ENCODE measurements at places on chromosomes 7 and 10. TPM values are rescaled to one million over a fixed set of nuclear protein-coding genes. Genes with fewer than 3 reads are reported as not detected.

The EBLN1 gene
- polyA plus RNA-seq: not detected

The LEP gene
- polyA plus RNA-seq: 0.03 TPM

DNA sequence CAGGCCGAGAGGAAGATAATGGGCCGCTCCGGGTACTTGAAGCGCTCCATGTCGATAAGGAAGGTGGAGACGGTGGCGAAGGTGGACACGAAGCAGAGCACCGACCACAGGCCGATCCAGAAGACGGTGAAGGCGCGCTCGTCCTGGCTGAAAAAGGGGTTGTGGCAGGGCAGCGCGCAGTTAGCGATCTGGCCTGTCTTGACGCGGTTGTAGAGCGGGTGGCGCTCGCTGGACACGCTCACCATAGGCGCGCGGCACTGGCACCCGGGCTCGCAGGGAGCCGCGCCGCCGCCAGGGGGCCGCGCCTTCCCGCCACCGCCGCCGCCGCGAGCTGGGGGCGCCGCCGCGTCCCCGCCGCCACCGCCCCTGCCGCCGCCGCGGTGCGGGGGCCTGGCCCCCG lies 1.6 kb downstream of the FZD8 start:
- DNase-seq: peak; percentile 66

- DNase-seq: no peak
These were observed 50.0 kb upstream of the WIPI2 start for GRCh38 chr7:5139998-5140397.

- no peak for DNase-seq
These were observed 45.9 kb downstream of the PTF1A start for GRCh38 chr10:23238015-23238414.

GRCh38 chr7:127888825-127889224 lies 142.4 kb downstream of the LRRC4 start:
- no peak for DNase-seq

The OPN1SW gene
- polyA plus RNA-seq: not detected

DNA sequence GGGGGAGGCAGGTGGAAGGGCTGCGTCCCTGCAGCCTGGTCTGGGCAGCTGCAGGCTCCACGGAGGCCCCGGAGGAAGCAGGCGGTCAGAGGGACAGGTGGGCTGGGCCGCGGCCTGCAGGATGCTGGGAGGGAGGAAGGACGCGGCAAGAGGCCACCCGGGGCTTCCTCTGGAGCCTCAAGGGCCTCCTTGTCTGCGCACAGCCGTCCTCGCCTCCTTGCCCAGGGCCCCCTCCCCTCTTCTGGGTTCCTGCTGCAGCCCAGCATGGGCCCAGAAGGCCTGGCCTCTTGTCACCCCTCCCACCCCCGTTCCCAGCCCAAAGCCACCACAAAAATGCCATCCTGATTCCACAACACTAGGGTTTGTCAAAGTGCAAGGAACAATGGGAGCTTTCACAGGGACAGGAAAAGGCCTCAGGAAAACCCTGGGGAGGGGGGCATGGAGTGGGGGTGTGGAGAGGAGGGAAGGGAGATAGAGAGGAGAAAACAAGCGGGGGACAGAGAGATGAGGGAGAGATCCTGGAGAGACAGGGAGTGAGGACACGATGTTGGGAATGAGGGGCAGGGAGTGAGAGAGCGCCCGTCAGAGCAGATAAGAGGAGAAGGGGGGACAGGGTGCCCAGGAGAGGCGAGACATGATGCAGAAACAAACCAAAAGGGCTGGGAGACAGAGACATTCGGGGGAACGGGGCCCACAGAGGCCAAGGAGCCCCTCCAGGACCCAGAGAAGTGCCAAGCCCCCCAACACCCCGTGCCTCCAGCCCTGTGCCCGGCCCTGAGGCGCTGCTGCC lies 41.8 kb downstream of the ZCCHC24 start:
- DNase-seq: peak; percentile 10

DNA sequence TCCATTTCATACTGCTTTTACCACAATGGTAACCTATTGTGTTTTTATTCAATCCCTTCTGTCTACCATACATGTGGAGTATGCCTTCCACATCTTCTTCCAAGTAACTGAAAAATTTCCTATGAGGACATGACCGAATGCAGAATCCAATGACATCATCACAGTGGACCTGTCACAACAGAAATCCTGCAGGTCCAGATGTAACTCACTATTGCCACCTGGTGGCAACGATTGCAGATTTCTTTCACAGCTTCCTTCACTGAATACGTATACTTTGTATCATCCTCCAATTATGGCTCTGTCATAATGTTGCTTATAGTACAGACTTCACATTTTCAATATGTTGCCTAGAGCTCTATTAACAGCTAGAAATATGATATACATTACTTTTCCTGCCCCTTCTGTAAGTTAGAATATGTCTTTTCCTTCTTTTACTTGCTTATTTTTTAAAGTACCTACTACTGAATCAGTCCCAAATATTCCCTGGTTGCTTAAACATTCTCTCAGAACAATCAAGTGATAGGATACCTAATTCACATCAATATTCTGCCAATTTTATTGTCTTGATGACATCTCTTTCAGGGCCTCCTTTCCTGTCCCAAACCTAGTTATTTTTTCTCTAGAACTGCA lies 45.4 kb downstream of the SLC13A1 start:
- DNase-seq: peak; percentile 73

DNA sequence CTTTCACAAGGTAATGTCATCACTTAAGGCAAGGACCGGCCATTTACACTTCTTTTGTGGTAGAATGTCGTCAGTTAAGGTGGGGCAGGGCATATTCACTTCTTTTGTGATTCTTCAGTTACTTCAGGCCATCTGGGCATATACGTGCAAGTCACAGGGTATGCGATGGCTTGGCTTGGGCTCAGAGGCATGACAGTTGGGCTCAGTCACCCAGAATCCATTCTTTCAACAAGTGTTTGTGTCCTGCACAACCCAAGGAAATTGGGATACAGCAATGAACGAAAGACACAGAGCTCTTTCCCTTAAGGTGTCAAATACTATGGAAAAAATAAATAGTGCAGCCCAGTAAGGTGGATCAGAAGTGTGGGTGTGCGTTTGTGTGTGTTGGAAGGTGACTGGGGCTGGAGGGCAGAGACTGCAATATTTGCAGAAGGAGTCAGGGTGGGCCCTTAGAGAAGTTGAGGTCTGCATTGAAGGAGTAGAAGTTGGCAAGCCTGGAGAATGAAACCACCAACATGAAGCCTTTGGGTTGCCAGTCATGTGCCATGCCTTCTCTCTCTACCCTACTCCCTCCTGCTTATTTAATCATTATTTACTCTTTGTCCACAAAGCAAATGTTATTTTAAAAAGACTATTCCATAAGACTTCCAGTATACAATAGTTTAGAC lies 222.8 kb upstream of the PRKCQ start:
- no peak for DNase-seq

- DNase-seq: no peak
These were observed 507 bp downstream of the SAR1A start for GRCh38 chr10:70169649-70170364.

- DNase-seq: no peak
These were observed 51.2 kb upstream of the TMEM248 start for GRCh38 chr7:66869660-66870450.

DNA sequence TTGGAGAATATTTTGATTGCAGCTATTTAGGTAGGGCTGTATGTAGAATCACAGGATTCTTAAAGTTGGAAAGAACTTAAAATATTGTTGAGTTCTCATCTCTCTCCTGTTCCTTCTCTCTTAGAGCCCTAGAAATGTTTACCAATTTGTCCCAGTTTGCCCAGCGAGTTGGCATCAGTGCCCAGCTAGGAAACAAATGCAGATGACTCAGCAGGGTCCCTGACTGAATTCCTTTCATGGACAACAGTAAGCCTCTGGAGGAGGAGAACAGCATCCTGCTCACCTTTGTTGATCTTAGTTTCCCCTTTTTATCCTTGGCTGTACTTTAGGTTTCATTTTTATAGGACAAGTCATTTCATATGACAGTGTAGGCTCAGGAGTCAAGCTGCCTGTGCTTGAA lies 89.3 kb downstream of the SEC23IP start:
- no peak for DNase-seq

The ADARB2 gene
- polyA plus RNA-seq: not detected

The USP6NL gene
- polyA plus RNA-seq: 7.2 TPM

- DNase-seq: no peak
These were observed 62.4 kb downstream of the COA1 start for GRCh38 chr7:43666938-43667337.

The MRPS16 gene
- 122 TPM for polyA plus RNA-seq

The TMEM178B gene
- polyA plus RNA-seq: 0.01 TPM

- DNase-seq: no peak
These were observed 25.4 kb downstream of the TLL2 start for GRCh38 chr10:96488161-96488935.

DNA sequence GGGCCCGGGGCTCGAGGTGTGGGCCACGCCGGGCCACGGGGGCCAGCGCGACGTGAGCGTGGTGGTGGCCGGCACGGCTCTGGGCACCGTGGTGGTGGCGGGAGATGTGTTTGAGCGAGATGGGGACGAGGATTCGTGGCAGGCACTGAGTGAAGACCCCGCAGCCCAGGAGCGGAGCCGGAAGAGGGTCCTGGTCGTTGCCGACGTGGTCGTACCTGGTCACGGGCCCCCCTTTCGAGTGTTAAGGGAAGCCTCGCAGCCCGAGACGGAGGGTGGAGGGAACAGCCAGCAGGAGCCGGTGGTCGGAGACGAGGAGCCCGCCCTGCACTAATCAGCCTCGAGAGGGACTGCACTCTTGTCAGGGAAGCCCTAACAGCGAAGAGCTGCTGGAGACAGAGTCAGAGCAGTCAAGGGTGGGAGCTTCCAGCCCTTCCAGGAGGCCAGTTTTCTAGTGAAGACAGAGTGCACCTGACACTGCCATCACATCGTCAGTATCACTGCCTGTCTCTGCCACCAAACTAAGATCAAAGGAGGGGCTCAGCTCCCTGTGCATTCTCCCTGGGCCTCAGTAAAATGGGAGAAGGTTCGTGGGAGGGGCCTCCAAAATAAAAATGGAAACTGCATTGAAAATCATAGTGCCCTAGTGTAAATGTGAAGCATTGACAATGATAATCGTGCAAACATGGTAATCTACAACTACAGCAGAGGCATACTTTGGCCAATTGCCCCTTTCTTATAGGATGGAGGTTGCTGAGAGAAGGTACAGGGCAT lies 1.3 kb downstream of the MBLAC1 start:
- DNase-seq: no peak

DNA sequence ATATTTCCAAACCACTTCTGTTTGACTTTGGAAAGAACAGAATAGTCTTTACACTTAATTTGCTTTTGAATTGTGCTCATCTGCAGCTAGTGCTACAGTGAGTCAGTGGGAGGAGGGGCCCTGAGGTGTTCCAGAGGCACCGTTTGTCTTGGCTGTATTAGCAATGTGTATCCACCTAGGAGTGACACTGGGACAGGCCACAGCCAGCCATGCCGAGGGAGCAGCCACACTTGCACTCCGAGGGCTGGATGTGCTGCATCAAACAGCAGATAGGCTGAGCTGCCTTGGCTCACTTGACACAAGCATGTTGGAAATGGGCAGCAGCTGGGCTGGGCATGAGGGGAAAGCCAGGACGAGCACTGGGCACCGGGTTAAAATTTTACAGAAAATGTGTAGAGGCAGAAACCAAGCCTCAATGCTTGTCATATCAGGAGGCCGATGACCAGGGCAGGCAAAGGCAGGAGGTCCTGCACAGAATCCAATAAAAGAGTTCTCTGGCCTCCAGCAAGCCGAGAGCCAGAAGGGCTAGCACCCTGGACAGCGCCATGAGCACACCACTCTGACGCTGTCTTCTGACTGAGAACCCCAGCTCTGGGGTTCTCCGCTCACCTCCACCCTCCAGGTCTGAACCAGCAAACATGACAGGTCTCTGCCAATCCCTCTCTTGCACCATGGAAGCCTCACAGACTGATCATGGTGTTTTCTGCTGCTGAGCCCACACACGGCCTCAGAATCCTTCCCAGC lies 163.3 kb downstream of the GRID1 start:
- DNase-seq: no peak

DNA sequence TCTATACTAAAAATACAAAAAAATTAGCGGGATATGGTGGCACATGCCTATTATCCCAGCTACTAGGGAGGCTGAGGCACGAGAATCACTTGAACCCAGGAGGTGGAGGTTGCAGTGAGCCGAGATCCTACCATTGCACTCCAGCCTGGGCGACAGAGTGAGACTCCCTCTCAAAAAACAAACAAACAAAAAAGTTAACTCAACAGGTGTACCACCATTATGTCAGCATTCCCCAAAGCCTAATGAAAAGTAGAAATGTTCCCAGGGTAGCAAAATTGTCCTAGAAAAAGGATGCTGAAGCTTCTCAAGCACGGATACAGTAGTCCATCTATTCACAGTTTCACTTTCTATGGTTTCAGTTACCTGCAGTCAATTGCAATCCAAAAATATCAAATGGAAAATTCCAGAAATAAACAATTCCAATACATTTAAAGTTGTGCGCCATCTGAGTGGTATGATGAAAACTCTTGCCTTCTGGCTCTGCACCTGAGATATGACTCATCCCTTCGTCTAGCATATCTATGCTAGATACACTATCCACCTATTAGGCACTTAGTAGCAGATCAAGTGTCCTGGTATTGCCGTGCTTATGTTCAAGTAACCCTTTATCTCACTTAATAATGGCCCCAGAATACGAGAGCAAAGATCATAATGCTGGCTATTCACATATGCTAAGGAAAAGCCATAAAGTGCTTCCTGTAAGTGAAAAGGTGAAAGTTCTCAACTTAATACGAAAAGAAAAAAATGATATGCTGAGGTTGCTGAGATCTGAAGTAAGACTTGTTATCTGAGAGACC lies 37.2 kb upstream of the SLC35G1 start:
- DNase-seq: no peak

GRCh38 chr7:77391230-77391629 lies 24.9 kb downstream of the GSAP start:
- DNase-seq: no peak

The FLNC gene
- 0.03 TPM for polyA plus RNA-seq

DNA sequence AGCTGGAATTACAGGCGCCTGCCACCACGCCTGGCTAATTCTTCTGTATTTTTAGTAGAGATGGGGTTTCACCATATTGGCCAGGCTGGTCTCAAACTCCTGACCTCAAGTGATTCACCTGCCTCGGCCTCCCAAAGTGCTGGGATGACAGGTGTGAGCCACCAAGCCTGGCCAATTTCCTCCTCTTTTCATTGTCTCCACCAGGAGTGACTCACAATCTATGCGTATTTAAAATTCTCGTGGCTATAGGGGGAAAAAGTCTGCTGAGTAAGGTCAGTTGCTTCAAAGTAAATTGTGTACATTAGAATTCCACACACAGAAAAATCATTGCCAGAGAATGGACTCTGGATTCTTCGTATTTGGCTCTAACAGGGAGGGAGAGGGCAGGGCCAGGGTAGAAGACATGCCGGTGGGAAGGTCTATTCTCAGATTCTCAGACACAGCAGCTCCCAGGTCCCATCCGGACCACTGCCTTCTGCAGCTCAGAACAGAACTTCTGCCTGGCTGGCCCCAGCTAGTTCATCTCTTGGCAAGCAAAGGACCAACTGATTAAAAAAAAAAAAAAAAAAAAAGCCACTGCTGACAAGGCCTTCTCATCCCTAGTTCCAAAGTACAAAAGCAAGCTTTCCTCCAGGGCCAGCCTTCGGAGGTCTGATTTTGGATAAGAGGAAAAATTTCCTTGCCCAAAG lies 22.2 kb downstream of the PSPH start:
- DNase-seq: no peak

Measured in mammary epithelial cell (primary cell).